Brain pericyte (primary cell): ENCODE measurements at places on chromosomes 16 and 17.

DNA sequence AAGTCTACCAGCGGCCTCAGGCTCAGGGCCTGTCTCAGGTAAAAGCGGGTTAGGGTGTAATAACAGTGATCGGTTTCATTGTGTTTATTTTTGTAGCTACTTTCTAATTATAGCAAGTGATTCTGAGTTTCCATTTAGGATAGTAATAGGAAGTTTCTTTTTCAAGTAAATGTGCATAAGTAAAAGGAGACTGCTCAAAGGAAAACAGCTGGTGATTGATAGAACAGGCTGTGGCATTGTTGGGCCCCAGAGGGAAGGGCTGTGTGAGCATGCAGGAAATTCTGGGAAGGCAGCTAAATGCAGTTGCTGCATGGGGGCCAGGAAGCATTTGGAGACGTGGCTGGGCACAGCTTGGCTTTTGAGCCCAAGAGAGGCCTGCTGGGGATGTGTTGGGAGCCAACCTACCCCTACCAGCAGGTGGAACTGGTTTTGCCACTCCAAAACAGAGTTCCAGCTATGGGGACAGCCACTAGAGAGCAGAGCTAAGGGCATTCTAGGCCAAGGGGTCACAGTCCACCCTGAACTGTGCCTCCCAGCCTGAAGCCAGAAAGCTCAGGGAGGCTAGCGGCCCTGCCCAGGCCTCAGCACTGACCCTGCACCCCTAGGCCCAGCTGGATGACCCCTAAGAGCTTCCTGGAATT, 12.6 kb downstream of the SNX20 start:
- no peak for DNase-seq

- DNase-seq = no peak
These were observed 10.4 kb downstream of the ABR start for GRCh38 chr17:1169221-1169928.

DNA sequence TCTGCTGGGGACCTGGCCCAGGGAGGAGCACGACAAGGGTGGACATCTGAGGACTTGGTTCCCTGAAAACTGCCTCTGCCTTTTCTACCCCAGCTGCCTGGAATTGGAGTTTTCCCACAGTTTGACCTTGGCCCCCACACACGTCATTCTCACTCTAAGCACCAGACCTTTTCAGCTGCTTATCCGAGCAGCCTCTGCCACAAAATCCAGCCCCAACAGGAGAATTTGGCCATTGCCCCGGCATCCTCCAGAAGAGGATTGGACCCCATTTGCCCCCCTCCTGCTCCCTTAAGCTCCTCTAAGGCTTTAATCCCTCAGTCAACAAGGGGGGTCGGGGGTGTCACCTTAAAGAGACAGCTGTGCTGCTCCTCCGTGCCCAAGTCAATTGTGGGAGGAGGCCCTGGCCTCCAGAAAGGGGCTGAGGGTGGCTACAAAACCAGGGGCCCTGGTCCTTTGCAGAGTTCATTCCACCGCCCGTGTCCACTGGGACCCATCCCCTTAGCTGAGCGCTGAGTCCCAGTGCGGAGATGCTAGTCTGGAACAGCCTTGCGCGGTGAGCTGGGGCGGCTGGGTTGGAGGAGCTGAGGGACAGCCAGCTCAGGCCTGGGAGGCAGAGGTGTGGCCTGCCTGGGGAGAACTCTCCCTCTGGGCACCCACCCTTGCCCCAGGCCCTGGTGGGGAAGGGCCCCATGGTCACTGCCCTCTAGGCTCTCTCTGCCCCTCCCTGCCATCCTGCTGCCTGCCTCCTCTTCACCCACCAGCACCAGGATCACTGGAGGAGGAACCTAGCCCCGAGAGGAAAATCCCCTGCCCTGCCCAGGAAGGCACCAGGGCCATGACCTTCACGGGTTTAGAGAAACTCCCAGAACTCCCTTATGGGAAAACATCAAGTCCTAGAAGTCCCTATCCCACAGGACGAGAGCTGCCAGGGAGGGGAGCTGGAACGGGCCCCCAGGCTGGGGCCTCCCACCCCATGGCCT, 18.8 kb downstream of the TTYH2 start:
- DNase-seq = no peak

DNA sequence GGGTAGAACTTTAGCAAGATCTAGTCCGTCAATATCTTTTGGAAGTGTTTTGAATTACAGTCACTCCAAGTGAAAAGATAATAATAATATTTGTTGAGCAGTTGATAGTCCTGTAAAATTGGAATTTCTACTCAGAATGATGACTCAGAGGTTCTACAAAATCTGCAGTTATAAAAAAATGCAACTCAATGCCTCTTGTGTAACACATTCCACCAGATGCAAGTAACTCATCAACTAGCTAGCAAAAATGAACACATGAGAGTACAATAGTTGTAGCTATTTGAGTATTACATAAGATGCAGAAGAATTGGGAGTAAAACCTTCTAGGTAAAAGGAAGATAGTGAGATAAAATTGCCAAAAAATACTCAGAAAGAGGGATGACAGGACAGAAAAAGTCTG, 177.2 kb downstream of the CDH8 start:
- DNase-seq = no peak

DNA sequence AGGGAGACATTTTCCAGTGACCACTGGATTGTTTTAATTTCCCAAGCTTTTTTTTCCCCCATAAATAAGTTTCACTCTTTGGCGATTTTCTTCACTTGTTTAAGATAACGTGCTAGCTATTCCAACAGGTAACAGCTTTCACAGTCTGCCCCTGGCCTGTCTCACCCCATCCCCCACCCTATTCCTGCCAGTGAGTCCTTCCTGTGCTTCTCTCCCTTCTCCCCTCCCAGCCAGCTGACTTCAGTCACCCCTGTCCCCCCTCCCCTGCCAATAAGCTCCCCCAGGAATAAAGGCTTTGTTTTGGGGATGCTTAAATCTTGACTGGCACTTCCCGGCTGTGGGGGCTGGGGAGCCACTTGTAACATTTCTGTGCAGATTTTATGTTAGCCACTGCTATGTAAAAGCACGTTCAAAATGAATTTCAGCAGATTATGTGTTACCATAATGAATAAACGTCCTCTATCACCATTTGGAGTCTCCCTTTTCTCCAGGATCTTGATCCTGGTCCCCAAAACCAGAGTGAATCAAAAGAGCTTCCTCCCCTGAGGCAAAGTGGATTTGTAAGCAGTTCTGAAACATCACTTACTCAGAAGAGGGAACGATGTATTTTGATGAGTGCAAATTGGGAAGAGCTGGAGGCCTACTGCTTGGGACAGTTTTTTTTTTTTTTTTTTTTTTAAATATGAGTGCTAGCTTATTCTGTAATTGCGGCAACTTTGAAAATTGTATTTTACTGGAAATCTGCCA, 58.2 kb downstream of the IGF2BP1 start:
- DNase-seq = no peak

DNA sequence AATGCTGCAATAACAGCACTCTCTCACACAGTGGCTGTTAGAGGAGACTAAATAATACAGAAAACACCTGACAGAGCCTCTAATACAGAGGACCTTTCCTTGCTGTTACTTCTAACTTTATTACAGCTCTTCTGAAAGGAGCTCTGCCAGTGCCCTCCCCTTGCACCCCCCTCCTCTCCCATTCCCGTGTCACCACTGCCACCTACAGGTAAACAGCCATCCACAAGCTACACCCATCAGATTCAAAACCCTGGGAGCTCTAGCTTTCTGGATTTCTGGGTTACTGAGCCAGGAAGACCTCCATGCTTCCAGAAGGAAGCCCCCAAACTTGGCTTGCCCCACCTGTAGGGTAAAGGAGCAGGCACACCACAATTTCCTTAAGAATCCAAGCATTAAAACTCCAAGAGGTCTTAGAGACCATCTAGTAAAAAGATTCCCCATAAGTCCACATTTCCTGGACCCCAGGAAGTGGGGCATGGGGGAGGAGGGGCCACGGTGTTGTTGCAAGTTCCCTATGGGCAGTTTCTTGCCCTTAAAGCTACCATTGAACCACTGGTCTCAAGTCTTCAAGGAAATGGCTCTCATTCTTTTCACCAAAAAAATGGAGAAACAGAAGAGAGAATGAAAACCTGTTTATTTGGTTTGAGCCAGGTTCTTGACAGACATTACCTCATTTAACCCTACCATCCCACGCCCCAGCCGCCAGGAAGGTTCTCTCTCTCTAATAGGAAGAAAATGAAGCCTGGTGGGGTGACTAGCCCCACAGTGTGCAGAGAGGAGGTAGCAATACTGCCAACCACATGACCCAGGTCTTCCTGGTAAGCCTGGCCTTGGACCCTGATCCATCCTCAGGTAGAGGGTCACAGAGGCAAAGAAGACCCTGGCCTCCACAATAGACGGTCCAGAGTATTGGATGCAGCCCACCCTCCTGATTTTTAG, 52.8 kb downstream of the TOM1L2 start:
- no peak for DNase-seq
